ENCODE measurements at places on chromosomes 7 and 10.

DNA sequence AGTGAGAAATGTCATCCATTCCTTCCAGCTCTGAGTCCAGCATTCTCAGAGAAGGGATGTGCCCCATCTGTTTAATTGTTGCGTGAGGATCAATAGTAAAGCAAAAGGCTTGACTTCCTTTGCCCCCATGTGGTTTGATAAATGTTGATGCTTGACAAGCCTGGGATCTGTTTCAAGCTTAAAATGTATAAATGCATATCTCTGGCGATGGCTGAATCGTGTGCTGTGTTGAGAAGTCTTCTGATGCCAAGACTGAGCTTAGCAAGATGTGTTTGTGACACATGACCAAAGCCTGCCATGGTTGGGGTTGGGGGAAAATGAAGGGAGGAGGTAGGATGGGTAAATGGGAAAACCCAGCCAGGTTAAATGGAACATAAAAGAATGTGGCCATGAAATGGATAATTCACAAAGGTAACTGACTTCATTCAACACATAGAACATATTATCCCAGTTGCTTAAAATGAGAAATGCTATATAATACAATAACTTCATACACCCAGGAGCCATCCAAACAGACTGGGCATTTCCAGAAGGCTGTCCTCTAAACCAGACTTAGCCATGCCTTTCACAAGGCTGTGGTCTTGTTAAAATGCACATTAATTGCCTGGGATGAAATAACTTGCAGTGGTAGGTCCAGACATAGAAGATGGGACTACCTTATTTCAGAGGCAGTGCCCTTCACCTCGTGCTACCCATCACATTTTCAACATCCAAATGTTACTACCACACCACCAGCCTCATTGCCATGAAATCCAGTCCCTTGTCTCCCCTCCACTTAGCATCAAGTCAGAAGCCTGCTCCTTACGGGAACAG, 147.3 kb upstream of the PDE1C start:
- no peak for DNase-seq

- no peak for DNase-seq
Observed at GRCh38 chr10:505419-505818, 184.0 kb downstream of the DIP2C start.

DNA sequence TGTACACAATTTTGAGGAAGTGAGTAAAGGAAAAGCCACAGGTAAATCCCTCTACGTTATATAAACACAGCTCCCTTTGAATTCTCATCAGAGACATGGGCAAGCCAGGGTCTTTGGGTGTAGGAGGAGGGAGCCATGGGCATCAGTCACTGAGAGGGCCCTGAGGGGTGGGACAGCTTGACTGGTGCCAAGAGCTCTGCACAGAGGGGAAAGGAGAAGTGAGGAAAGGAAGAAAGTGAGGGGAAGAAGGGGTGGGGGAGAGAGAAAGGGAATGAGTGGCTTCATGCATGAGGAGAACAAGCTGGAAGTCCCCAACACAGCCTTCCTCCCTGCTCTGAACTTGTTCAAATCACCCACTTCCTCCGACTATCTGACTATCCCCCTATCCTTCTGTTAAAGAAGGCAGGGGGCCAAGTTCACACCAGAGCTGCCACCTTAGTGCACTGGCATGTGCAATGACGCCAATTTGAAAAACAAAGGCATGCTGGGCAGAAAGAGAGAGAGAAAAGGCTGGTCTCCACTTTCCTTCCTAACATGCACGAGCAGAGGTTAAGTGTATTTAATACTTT, 16.4 kb upstream of the RNF148 start:
- no peak for DNase-seq

- DNase-seq: no peak
Observed at GRCh38 chr7:8160779-8161345, 101.1 kb downstream of the ICA1 start.

DNA sequence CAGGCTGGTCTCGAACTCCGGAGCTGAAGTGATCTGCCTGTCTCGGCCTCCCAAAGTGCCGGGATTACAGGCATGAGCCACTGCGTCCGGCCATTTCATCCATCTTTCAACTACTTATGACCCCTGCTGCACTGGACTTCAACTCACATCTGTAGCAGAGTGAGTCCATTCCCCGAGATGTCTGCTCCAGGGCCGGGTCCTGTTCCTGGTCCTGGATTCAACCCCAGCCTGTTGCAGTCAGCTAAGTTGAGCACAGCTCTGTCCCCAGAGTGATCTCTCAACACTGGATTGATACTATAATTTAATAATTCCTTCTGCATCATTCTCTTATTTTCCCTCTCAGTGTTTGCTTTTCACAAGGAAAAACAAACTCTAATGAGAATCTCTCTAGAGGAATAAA, 25.8 kb downstream of the PRTFDC1 start:
- no peak for DNase-seq

DNA sequence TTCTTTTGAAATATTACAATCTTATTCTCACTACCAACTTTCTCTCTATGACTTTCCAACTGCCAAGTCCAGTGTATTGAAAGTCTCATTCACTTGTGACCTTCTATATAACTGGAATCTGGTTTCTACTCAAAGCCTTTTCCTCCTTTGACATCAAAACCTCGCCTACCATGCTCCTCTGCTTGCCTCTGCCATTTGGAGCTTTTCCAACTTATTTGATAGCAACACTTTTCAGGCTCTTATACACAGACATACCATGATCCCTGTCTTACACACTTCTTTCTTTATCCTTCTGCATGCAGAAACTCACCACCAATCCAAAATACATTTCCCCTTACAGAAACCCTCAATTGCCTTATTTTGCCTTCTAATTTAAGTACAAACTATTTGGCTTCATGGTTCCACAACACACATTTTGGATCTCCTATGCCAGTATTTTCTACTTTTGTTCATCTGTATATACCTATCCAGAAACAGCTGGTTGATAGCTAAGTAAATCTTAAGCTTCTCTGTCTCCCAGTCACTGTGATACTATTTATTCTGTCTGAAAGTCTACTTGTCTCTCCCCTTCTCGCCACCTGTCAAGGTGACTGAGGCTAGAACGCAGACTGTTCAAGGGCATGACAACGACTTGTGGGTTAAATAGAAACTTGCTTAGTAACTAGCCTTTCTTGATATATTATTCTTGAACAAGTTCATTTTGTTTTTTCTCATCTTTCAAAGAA, 22.4 kb downstream of the GNG11 start:
- no peak for DNase-seq

DNA sequence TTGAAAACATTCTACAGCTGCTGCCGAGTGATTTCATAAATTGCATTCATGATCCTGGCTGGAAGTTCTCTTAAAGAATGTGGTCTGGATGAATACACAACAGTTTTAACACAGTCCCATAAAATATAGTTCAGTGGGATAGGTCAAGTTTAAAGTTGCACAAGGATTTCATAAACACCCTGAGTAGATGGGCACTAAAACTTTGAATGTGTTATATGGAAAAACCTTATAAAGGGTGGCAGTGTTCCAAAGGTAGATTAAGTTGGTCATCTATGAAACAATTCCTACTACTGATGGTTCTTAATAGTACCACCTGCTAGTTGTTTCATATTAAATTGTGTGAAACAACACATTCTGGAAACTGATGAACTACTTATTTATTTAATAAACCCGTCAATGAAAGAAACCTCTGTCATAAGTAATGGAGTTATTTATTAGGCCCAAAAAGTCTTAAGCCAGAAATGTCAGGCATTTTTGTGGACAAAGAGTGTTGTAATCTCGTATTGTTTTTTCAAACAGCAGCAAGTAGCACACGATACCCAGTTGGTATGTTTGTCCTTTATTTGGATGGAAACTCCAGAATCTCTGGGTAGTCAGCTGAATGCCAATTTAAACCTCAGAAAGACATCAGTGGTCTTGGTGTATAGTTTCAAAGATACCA, 14.3 kb upstream of the RPA3 start:
- no peak for DNase-seq

- DNase-seq: peak; percentile 19
Observed at GRCh38 chr10:32357056-32357735, 10.2 kb upstream of the EPC1 start.

DNA sequence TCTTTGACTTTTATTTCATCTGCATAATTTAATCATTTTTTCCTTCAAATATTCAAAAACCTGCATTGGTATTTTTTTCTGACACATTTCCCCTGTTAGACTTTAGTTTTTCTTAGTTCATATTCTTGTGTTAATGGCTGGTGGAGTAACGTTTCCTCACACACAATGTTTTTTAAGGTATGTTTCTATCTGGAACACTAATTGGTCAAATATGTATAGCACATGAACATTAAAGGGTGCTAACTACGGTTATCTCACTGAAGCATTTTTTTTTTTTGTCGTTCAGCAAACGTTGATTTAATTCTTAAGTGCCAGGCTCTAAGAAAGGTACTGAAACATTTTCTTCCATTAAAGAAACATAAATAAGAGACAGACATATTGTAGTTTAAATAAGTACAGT, 87.7 kb downstream of the PTPRZ1 start:
- no peak for DNase-seq

DNA sequence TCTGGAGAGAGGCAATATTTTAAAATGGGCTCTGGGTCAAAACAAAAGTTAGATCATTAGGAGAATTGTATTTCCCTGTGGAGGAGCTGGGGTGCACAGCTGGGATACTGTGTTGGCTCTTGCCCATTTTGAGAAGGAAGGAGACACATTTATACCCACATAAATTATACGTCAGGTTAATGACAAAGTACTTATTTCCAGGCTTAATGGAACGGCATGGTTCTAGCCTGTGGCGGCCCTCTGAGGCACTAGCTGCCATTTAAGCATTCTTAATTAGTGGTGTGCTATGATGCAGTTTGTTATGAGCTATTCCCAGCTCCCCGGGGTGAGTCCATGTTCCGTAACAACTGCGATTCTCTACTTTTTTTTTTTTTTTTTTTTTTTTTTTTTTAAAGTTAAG, 193.5 kb downstream of the SEC23IP start:
- DNase-seq: no peak

DNA sequence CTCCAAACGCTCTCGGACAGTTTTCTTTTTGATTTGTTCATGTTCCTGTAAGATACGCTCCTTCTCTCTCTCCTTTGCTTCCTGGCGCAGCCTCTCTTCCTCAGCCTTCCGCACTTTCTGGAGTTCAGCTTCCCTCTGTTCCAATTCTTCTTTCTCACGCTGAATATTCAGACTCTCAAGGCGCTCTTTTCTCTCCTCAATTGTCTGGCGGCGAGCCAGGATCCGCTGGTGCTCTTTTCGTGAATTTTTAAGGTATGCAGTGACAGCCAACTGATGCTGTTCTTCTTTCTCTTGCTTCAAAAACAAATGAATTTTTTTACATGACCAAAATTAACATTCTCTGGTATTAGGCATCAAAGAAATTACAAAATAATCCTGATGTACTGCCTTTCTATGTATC, 22.6 kb downstream of the EIF3A start:
- DNase-seq: no peak

DNA sequence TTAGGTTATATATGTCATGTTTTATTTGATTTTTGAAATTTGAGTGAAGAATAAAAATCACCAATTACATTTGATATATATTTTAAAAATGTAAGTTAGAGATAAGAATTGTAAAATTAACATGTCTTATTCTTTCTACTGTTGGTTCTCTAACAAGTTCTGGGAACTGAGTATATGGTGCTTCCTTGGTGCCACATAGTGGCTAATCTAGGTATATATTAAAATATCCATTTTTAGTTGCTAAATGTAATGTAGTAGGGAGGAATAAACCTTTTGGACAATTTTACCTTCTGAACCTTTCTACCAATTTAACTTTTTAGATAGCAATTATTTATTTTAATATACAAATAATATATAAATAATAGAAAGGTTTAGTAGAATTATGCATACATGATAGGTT, 17.5 kb downstream of the CFAP69 start:
- DNase-seq: no peak

DNA sequence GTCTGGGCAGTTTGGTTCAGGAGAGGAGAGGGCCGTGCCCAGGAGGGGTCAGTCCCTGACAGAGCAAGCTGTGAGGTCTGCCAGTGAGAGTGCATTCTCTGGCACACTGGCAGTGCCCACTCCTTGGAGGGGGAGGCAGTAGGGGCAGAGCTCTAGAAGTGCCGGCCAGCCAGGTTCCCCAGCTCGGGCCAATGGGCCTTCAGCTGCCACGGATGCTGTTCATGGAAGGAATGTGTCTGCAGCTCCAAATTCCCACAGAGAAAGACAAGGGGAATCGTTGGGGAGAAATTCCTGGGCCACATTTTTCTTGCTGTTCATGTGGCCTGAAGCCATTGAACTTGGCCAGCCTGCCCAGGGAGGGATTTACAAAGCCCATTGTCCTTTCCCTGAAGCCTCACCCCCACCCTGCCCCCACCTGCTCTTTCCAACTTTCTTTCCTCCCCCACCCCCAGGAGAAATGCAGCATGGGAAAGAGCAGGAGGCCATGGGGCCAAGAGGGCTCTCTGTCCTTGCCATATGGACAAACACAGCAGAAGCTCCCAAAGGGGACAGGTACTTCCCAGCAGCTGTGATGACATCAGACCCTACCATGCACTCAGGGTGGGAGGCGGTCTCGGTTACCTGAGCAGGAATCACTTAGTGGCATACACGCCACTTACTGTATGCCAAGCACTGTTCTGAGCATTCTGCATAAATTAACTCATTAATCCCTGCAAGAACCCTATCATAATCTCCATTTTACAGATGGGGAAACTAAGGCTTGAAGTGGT, 70.7 kb downstream of the ARHGAP22 start:
- DNase-seq: no peak

- DNase-seq: peak; percentile 43
Observed at GRCh38 chr7:37208528-37208927, 240.1 kb downstream of the ELMO1 start.

GRCh38 chr7:105229641-105230040, 159.1 kb downstream of the SRPK2 start:
- no peak for DNase-seq

DNA sequence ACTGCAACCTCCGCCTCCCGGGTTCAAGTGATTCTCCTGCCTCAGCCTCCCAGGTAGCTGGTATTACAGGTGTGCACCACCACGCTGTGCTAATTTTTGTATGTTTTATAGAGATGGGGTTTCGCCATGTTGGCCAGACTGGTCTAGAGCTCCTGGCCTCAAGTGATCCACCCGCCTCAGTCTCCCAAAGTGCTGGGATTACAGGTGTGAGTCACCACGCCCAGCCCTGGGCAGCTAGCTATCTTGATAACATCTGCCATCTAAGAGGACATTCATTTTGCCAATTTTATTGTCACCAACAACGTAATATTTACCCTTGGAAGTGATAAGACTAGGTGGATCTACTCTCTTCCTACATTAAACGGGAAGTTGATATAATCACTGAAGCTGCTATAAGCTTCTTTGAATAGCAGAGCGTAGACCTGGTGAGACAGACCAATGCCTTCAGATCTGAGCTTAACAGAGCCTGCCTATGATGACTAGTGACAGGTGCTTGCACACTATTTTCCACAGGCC, 39.7 kb upstream of the SLC35B4 start:
- DNase-seq: no peak
